T-helper 17 cell (primary cell): ENCODE measurements at places on chromosomes 11 and 22. TPM values are rescaled to one million over a fixed set of nuclear protein-coding genes. Genes with fewer than 3 reads are reported as not detected.

OTOG gene
- total RNA-seq: not detected

DNA sequence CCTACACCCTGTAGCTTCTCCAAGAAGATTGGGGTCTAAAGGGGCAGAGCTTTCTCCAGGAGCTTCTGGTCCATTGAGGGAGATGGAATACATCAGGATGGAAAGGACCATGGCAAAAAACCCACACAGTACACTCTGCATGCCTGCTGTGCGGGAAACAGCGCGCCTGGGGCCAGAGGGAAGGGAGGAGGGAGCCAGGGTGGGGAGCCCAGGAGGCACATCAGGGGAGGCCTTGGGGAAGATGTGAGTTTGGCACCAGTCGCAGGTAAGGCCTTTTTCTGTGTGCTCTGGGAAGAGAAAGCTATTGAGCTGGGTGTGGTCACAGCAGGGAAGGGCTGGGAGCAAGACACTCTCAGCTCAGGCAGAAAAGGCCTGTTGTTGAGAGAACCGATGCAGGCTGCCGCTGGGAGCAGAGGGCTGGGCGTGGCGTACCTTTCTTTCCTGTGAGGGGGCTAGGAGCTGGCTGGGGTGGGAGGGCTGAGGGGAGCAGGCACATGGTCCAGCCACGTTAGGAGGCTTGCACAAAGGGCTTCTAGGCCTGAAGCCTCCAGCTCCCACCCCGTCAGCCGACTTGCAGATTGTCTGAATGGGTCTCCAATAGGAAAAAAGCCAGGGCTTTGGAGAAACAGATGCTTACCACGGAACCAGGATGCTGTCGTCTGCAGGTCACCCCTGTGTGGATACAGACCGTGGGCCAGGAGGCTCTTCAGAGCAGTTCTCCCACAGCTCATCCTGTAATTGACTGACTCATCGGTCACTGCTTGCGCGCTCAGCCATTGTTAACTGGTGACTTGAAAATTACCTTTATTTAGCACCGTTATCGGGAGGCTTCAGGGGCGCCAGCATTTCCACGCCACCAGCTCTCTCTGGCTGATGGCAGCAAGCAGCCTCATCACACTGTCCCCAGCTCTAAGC lies 237.3 kb downstream of the ST3GAL4 start:
- DNase-seq: no peak

PDE2A gene
- 2.7 TPM for total RNA-seq

- no peak for DNase-seq
Observed at GRCh38 chr11:134252346-134253187, 585 bp downstream of the THYN1 start.

- no peak for DNase-seq
Observed at GRCh38 chr11:69752890-69753289, 22.3 kb downstream of the FGF4 start.

- no peak for DNase-seq
Observed at GRCh38 chr11:66112601-66113499, 42.8 kb downstream of the PACS1 start.

DNA sequence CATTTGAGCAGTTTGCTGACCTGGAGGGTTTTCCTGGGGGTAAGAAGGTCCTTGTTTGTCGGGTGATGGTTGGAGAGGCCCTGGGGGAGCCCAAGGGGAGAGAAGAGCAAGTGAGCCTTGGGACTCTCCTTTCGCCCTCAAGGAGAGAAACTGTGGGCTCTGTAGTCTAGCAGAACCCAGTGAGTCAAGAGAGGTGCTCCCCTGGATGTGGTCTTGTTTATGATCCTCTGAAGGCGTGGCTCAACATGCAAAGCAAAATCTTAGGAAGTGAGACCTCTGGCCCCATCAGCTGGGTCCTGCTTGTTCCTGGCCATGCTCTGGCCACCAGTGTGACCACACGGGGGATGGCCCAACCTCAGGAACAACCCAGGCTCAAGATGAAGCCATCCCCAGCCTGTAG lies 66.5 kb upstream of the ALX4 start:
- no peak for DNase-seq

GDPD4 gene
- not detected for total RNA-seq

GRCh38 chr11:127875131-127875530 lies 712.2 kb downstream of the ETS1 start:
- no peak for DNase-seq

GRCh38 chr11:122665861-122666260 lies 10.3 kb downstream of the UBASH3B start:
- no peak for DNase-seq

HTR3B gene
- not detected for total RNA-seq

DNA sequence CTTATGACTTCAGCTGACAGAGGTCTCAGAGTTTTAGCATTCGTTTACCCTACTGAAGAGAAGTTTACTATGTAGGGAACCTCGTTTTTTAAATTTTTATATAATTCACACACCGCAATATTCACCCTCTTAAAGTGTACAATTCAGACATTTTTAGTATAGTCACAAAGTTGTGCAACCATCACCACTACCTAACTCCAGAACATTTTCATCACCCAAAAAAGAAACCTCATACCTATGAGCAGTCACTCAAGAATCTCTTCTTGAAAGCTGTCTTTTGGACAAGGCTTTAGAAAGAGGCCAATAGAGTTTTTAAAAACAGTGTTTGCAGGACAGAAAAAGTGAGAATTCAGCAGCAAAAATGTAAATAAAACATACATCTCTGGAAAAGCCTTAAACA lies 39.5 kb upstream of the CLNS1A start:
- no peak for DNase-seq

KLHDC7B gene
- 5.1 TPM for total RNA-seq

TNNT3 gene
- total RNA-seq: 8.9 TPM

IRAG1 gene
- 0.99 TPM for total RNA-seq

DNA sequence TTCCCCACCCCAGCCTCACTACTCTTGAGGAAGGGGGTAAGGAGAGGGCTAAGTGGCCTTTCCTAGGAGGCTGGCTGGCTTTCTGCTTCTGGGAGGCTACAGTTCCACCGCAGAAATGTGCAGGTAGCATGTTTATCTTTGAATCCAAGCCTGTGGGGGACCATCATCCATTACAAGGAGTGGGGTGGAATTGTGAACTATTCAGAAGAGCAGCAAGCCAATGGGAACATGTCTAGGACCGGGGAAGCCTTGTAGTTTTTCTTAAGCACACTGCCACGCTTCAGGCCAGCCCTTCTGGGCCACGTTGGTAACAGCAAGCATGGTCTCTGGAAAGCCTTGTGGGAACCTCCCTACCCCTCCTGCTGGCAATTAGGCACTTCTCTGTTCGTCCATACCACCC lies 100.3 kb downstream of the AMOTL1 start:
- no peak for DNase-seq

MYOD1 gene
- total RNA-seq: not detected

DNA sequence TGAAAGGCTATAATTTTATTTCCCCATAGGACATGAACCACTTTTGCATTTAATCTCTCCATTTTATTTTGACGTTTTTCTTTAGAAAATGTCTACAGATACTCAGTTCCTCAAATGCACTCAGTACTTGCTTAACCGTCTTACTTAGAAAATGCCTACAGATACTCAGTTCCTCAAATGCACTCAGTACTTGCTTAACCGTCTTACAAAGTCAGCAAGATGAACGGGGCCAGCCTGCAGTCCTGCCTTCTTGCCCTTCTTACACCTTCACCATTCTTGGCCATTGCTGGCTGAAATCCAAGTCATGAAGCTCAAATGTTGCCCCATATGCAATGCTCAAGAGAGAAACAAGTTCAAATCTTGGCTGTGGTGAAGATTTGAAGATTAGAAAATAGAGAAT lies 34.1 kb downstream of the CSNK2A3 start:
- no peak for DNase-seq

- no peak for DNase-seq
Observed at GRCh38 chr11:13333456-13333957, 55.9 kb downstream of the BMAL1 start.

DNA sequence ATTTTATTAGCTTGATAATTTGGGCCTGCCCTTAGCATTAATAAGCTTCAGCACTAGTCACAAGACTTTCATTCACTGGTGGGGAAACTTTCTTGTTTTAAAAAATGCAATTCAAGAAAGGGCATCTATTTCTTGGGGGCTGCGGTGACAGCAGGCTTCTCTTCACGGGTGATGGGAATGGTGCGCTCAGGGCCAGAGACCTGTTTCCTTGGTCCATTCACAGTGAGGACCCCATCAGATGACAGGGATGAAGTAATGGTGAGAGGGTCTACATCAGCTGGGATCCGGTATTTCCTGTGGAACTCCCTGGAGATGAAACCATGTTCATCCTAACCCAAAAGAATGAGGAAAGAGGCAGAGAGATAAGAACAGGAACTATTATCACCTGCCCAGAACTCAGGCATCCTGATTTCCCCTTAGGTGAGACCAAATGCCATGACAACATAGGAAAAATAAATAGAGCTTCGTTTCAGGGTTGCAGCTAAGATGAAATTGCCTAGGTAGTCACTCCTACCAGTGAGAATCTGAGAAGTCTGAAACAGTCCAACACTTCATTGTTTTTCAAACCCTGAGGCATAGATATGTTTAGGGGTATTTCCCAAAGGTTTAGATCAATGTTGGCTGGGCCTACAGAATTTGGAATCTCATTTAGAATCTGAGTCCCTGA lies 2.8 kb downstream of the CRYAB start:
- no peak for DNase-seq

PATE4 gene
- not detected for total RNA-seq

- DNase-seq: no peak
Observed at GRCh38 chr11:31542862-31543261, 33.3 kb downstream of the ELP4 start.

DNA sequence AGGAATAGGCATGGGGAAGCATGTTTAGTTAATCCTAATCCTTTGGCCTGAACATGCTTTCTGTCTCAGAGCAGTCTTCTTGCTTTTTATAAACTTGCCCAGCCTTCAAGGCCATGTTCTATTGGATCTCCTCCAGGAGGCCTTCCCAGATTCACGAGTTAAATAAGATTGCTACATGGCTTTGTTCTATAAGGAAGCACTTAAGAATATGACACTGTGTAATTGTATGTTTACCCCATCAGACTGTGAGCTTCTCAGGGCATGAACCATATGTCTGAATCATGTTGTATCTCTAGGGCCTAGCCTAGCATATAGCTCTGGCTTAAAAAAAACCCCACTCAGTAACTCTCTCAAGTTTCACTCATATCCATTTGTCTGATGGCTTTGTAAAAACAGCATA lies 26.4 kb upstream of the UCP3 start:
- no peak for DNase-seq

DNA sequence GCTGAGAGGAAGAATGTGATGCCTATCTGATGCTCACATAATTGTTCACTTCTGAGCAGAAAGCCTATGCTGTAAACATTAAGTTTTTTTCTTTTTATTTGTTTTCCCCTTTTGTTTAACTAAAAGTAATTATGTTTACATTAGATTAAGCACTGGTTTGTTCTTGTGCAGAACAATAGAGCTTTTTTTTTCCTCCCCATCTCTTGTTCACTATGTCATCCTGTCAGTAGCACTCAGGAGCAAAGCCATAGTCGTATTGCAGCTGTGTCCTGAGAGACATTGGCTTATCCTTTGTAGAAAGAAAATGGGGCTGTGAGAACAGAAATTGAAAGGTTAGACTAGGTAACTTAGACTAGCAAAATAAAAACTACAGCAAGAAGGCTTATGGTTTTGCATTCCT lies 301.8 kb upstream of the RAG2 start:
- DNase-seq: no peak

MAJIN gene
- total RNA-seq: not detected

PLEKHB1 gene
- total RNA-seq: 33.8 TPM

GRCh38 chr11:61621917-61622585 lies 41.2 kb upstream of the SYT7 start:
- no peak for DNase-seq

DNA sequence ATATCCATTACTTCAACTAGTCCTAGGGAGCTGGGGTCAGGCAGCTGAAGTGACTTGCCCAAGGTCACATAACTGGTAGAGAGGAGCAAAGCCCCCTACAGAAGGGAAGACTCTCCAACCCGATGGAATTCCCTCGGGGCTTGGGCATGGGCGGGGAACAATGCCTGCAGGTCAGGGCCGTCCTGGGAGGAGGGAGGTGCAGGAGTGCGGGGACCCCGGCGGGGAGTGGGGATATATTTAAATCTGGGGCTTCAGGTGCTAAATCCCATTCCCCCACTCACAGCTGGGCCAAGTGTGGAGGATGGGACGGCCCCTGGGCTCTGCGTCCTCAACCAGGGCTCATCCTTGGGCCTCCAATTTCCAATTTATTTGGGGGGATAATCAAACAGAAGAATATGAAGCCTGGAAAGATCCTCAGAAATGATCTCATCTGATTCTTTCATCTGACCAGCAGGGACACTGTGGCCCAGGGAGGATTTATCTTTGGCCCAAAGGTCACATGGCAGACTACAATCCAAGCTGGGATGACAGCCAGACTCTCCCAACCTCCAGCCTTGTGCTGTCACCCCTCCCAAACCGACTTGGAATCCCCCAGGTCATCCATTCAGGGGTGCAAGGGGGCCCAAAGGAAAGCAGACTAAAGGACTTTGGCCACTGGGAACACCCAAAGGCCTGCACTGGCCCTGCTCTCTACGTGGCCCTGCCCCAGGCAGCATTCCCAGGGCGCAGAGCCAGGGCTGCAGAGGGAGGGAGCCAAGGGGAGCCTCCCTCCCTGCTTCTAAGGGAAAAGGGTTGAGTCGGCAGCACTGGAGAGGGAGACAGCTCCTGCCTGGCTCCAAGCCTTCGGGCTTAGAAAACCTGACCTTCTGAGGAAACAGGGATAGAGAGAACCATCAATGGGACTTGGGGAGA lies 8.7 kb upstream of the C1QTNF6 start:
- no peak for DNase-seq

DNA sequence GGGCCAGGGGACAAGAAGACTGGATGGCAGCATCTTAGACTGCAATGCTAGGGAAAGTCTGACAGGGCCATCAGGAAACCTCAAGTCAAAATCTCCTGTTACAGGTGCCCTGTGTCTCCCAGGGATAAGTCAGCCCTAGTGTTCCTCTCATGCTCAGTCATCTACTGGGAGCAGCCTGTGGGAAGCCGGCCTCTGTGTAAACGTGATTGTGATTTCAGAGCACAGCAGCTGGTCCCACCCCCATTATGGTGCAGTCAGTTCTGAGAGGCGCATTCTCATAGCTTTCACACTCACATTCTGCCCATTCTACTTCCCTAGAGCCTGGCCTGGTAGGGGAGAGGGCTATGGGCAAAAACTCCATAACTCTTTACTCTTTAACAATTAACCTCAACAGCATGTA lies 7.2 kb upstream of the SLN start:
- DNase-seq: no peak

DNA sequence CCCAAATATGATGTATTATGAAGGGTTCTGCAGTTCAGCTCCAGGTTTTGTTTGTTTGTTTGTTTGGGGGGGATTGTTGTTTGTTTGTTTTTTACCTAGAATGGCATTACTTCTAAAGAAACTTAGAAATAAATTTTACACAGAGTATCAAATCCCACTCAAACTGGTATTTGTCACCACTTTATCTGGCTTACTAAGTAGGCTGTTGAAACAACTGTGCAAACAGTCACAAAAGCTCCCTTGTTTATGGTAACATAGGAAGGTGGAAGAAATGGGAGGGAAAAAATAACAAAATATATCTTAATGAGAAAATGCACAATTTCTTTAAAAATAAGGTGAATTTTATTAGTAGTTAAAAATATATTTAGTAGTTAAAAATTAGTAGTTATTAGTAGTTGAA lies 108.3 kb upstream of the ANO5 start:
- no peak for DNase-seq

GRCh38 chr22:22721681-22722354 lies 77.4 kb downstream of the GGTLC2 start:
- no peak for DNase-seq

TMPRSS13 gene
- 2.0 TPM for total RNA-seq

NOX4 gene
- total RNA-seq: not detected
